ENCODE measurements at places on chromosomes 16 and 17. TPM values are rescaled to one million over a fixed set of nuclear protein-coding genes. Genes with fewer than 3 reads are reported as not detected.

DNA sequence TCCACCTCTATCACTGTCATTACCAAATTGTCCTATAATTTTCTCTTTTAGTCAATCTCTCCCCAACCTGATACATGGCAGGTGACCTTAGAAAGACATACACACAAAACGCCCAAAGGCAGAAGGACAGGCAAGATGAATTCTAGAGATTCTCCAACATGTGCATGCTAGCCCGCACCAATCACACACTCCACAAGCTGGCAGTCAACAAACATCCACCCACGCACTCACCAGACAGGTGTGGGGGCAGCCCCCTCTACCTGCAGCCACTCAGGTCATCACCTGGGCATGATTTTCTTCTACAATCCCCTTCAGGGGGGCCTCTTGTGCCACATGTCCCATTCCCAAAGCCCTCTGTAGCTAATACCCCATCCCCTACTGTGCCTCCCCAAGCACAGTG lies 9.5 kb downstream of the MPP2 start:
- no peak for DNase-seq
- no peak overlapping the region for H3K27ac ChIP-seq
- no peak overlapping the region for H3K4me3 ChIP-seq
- H3K27me3 ChIP-seq = no peaks in the 10 kb centered on the region
- H3K36me3 ChIP-seq = peaks cover 8% of the 10 kb centered on the region

- no peaks in the 10 kb centered on the region for H3K4me1 ChIP-seq
- H3K36me3 ChIP-seq = no peaks in the 10 kb centered on the region
- no peaks in the 10 kb centered on the region for H3K27me3 ChIP-seq
- no peak overlapping the region for H3K27ac ChIP-seq
- no peak for DNase-seq
Measured at GRCh38 chr17:70013911-70014310, 61.1 kb upstream of the KCNJ16 start.

GRCh38 chr16:86499889-86500707 lies 10.2 kb upstream of the FOXF1 start:
- H3K27ac ChIP-seq = no peak overlapping the region
- no peaks in the 10 kb centered on the region for H3K36me3 ChIP-seq
- no peak for DNase-seq
- H3K4me3 ChIP-seq = no peak overlapping the region

GRCh38 chr17:73482251-73482716 lies 162.0 kb downstream of the SDK2 start:
- peaks cover 19% of the 10 kb centered on the region for H3K4me1 ChIP-seq
- no peak overlapping the region for H3K27ac ChIP-seq
- H3K27me3 ChIP-seq = peaks cover 11% of the 10 kb centered on the region
- H3K4me3 ChIP-seq = no peak overlapping the region
- H3K36me3 ChIP-seq = no peaks in the 10 kb centered on the region

The TNFRSF12A gene
- 66.2 TPM for total RNA-seq

The KRT39 gene
- total RNA-seq = not detected

Measured in left ventricle myocardium inferior (tissue), 1 donor.